ENCODE measurements at places on chromosomes 16 and 17.

DNA sequence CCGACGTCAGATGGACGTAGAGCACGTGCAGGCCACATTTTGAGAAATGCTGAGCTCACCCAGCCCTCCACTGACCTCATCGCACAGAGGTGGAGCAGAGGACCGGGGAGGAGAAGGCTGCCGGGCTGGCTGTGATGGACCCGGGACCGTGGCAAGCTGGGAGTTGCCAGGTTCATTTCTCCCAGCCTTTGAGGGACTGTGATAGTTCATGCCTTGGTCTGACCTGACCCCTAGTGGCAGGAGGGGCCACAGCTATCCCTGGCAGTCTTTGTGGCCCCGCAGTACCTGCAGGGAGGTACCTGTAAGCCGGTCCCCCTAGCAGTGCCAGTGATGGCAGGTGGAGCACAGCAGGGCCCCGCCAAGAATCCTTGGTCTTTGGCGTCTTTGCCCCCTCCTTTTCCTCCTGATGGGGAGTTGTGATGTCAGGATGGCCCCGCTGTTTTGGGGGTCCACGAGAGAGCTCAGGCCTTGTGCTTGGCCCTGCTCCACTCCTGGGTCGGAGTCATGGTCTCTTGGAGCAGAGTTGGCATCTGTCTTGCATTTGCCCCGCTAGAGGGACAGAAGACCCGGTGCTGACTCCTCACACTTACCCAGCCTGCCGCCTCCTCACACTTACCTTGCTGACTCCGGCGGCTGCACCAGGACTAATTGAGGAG lies 50.4 kb downstream of the OR1D5 start:
- peak; percentile 57 for DNase-seq

DNA sequence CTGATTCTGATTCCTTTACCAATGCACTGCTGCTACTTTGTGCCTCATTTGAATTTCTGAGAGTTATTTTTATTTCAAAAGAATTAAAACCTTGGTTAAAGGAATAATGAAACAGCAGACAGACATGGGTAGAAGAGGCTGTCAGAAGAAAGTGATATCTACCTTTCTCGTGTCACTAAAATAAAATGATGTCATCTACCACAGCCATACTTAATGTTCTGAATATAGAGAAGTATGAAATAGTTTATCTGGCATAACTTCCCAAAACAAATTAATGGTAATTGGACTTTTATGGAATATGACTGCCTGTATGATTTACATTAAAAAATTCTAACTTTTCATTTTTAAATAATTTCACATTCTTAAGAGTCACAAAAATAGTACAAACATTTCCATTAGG lies 52.5 kb downstream of the EFCAB13 start:
- no peak for DNase-seq

GRCh38 chr16:50583211-50583610 lies 35.0 kb downstream of the NKD1 start:
- DNase-seq: no peak

DNA sequence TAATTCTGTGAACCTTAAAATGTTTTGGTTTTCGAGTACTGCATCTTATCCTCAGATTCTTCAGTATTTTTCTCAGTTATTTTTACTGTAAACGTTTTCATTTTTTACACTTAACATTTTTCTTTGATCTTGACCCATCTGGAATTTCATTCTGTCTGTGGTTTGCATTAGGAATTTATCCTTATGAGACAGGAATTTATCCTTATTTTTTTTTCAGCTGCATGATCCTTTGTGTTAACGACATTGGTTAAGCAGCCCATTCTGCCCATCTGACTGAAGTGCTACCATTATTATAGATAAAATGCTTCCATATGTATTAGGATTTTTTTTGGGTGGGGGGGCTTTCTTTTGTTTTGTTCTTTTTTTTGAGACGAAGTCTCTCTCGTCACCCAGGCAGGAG lies 41.0 kb downstream of the SNX29 start:
- DNase-seq: no peak

DNA sequence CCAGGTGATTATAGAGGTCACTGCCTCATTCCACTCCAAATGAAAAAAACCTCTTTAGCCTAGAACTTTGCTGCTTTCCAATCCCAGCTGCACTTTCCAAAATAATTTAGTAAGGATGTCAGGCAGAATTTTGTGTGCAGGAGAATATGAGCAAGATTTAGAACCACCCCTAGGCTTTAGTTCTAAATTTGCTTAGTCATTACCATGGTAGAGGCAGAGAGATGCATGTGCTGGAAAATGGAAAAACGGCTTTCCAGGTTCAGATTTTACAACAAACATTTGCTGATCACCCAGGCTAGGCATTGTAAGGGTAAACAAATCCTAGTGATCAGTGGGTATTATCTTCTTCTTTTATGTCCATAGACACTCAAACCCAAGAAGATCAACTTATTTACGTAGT lies 6.3 kb downstream of the KRT26 start:
- DNase-seq: no peak

- no peak for DNase-seq
Measured at GRCh38 chr16:1286513-1287094, 22.8 kb upstream of the UBE2I start.

DNA sequence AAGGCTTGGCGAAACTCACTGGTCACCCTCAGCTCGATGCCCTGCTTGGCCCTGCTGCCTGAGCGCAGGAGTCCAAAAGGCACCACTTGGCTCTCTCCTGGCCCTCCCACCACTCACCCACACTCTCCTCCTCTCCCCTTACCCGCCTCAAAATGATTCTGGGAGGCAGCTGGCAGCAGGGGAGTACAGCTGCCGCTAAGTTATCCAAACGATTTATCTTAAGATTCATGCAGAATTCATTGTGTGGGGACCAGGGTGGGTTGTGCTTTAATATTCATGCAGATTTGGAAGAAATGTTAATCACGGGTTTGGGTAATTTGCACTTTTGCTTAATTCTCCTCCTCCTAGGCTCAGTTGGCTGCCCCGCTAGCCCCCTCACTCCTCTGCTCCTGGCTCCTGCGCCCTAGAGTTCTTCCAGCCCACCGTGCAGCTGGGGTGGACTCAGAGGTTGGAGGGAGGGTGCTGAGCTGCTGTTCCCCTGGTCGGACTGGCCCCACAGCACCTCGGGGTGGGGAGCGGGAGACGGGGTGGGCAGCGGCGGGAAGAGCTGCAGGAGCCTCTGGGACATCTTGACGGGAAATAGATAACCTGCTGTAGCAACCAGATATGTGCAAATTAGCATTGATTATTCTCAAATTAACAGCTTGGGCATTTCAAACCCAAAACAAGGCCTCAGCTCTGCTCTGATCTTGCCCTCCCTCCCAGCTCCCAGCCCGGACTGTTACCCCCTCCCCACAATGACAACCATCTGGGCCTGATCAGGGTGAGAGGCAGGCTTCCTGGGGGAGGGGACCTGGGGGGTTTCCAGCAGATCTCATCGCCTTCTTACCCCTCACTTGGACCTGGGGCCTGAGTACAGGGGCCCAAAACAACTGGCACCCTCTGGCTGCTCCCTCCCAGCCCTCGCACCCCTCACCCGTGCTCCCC lies 122.6 kb upstream of the RPL38 start:
- DNase-seq: no peak

DNA sequence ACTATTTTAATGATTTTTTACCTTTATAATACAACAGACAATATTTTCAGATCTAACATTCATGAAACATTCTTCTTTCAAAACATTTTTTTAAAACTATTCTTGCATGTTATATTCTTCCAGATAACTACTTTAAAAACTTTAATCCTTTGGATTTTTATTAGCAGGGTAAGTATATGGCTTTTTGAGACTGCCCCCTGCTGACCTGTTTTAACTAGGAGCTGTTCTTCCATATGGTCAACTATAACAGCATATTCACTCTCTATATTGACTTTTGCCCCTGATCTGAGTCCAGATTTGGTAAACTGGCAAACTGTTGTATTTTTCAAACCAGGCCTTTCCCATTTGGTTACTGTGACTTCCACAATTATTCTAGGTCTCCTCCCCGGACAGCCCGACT lies 16.5 kb downstream of the ZNF18 start:
- no peak for DNase-seq

DNA sequence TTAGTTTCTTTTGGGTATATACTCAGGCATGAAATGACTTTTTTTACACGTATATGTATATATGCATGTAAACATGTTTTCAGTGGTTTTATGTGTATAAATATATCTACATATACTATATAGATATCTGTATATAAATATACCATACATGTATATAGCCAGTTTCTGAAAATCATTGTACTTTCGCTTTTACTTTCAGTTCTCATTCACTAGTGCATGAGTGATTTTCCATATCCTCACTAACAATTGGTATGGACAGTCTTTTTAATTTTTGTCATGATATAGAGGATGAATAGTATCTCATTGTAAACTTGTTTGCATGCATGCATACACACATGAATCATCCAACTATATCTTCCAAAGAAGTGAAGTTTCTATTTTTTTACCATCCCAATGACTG lies 877.1 kb upstream of the CDH8 start:
- DNase-seq: no peak

DNA sequence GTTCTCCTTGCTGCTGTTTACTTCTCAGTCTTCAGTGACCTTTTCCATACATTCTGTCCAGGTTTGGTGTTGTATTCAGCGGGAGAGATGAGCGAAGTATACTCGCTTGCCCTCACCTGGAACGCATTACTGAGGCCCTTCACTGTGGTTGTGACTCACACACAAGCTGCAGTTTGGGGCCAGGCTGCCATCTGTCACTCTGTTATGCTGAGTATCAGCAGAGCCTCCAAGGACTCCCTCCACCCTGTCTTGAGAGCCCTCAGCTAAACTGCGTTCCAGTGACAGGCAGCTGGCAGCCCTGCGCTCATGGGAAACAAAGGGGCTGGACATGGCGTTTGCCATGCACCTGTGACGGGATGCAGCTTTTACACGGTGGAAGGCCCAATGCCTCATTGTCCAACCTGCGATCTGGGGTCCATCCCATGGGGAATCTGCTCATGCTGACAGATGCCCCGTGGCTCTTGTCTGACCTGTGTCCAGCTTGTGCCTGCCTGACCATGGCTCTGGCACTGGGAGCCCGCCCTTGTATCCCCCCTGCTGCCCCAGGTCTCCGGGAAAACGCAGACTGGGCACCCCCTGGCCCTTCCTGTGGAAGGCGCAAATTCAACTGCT lies 6.5 kb upstream of the ZNF778 start:
- no peak for DNase-seq

DNA sequence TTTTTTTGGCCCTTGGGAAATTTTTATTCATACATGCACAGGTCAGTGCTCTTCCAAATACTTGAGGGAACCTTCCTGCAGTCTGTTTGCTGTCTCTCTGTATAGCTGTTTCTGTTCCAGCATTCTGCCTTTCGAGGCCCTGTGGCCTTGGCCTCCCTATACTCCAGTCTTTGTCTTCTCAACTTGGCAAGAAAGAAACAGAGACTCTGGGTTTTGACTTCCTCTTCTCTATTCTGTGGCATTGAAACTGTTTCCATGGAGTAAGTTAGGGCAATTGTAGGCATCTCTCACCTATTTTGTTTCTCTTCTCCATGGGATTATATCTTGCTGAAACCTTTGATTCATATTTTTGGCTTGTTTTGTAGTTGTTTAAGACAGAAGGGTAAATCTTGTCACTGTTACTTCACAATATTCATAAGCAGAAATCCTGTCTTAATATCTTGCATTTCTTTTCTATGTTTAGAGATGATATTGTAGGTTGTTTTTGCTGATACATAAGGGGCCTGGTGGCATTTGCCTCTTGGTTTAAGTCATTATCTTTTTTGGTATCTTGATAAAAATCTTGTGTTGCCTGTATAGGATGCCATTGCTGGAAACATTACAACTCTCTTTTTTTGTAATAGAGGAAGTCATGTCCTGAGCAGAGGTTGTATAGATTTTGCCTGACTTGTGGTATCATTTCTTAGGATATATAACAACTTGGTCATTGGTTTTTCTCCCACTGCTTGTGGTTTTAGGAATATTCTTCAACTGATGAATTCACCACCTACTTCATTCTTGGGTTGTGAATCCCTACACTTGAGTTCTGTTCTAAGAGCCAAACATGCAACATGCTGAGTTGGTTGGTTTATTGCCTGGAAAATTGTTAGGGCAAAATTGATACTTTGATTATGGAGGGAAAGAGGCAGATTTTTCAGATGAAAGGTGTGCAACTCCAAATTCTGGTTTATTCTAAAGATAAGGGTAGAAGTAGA lies 168.6 kb downstream of the FTO start:
- DNase-seq: no peak

DNA sequence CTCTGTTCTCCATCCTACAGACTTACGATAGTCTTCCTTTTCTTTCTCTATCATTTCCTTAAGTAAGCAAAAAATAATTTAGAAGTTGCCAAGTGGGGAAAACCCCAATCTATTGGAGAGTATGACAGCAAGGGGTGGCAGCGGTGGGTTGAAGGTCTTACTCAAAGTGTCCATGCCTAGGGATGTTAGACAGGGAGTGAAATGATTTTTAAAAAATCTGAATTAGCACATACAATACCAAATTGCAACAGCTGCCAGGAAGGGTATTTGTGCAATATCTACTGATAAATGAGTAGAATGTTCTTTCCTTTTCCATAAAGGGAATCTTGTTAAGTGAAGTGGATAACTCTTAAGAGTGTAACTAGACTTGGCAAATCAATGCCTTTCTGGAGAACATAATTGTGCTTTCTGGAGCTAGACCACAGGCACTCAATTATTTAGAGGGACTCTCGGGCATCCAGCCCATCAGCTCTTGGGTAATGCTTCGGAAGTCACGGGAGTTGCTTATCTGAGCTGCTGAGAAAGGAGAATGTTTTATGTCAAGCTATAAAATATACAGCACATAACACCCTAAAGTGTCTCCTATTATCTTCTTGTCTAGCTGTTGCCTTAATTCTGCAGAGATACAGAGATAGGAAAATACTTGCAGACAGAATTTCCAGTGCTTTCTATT lies 151.5 kb downstream of the KCNJ2 start:
- peak; percentile 50 for DNase-seq

DNA sequence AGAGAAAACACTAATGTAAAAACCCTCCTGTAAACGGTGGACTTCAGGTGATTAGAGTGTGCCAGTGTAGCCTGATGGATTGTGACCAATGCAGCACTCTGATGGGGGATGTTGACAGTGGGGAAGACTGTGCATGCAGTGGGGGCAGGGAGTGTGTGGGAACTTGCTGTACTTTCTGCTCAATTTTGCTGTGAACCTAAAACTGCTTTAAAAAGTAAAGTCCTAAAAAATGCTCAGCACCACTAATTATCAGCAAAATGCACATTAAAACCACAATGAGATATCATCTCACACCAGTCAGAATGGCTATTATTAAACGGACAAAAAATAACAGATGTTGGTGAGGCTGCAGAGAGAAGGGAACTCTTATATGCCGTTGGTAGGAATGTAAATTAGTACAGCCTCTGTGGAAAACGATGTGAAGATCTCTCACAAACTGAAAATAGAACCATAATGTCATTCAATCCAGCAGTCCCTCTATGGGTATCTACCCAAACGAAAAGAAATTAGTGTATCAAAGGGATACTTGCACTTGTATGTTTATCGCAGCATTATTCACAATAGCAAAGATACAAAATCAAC lies 9.7 kb upstream of the ULK2 start:
- DNase-seq: no peak

- no peak for DNase-seq
Measured at GRCh38 chr17:18139498-18139897, 30.9 kb downstream of the MYO15A start.
